Activated naive CD4-positive, alpha-beta T cell treated with anti-CD3 and anti-CD28 coated beads, Interleukin-2, amount 10 ng/mL, durations not matched to agents 7 days and 5 days (primary cell): ENCODE measurements at places on chromosomes 13 and 19.

GRCh38 chr19:28397800-28398199 is 815.2 kb downstream of the UQCRFS1 start:
- H3K4me1 ChIP-seq: peaks cover 6% of the 10 kb centered on the region
- H3K36me3 ChIP-seq: no peaks in the 10 kb centered on the region
- no peaks in the 10 kb centered on the region for H3K27me3 ChIP-seq
- H3K4me3 ChIP-seq: no peak overlapping the region
- no peak overlapping the region for H3K27ac ChIP-seq

DNA sequence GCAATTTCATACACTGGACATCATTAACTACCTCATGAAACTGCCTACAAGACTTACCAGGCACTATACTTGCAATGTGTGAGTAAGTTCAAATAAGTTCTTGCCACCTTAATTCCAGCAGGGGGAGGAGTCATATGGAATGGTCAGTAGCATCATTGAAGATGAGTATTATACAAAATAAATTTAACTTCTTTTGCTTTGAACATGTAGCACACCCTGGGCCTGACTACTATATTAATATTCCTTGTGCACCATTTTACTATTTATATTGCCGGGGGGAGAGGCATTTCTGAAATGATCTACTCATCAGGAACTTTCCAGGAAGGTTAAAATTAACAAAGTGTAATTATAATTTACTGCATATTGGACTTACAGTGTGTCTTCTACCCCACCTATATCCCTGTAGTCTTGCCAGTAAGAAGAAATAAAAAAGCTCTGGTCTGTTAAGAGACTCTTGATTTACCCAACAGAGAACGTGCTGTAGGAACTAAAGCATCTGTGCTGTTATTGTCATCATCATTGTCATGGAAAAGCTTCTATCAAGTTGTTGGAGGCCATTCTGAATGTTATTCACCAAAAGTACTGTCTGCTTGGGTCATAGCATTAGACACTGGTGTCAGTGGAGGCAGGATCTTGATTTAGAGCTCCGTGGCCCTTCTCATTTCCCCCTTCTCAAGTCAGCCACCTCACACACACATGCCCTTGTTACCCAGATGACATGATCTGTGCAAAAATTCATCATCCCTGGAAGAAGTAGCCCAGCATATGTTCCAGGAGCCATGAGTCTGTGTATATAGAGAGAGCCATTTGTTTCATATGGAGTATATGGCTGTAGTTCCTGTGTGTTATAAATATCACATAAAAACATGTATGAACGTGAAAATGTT is 147.1 kb downstream of the MTUS2 start:
- no peaks in the 10 kb centered on the region for H3K4me1 ChIP-seq
- H3K4me3 ChIP-seq: no peak overlapping the region
- H3K27me3 ChIP-seq: no peaks in the 10 kb centered on the region
- H3K36me3 ChIP-seq: no peaks in the 10 kb centered on the region
- DNase-seq: no peak
- H3K27ac ChIP-seq: no peak overlapping the region

- no peak overlapping the region for H3K4me3 ChIP-seq
- no peak overlapping the region for H3K27ac ChIP-seq
- no peaks in the 10 kb centered on the region for H3K36me3 ChIP-seq
- no peaks in the 10 kb centered on the region for H3K4me1 ChIP-seq
- no peak for DNase-seq
These were observed 172.4 kb downstream of the LACC1 start for GRCh38 chr13:44051918-44052675.

- no peak overlapping the region for H3K27ac ChIP-seq
- H3K27me3 ChIP-seq: no peaks in the 10 kb centered on the region
- no peak for DNase-seq
- no peak overlapping the region for H3K4me3 ChIP-seq
- peaks cover 27% of the 10 kb centered on the region for H3K36me3 ChIP-seq
These were observed 27.3 kb upstream of the LDLR start for GRCh38 chr19:11061952-11062351.

GRCh38 chr13:40042991-40043390 is 387.5 kb downstream of the COG6 start:
- no peaks in the 10 kb centered on the region for H3K4me1 ChIP-seq
- H3K27me3 ChIP-seq: peaks cover 26% of the 10 kb centered on the region
- DNase-seq: no peak
- H3K36me3 ChIP-seq: no peaks in the 10 kb centered on the region
- H3K4me3 ChIP-seq: no peak overlapping the region

DNA sequence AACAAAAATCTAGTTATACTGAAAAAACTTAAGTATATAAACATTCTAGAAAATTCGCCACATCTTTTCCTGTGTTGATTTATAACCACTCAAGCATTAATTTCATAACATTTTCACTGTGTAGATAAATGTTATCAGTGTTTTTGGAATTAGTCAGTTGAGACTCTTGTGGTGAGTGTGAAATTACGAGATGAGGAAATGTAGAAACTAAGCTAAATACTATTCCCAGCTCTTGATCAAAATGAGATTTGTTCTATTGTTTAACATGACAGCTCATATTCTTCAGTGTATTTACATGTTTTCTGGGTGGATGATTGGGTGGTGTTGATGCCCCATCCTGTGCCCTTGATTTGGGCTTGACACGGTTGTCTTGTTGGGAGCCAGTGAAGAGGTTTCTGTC is 406.8 kb downstream of the DACH1 start:
- no peaks in the 10 kb centered on the region for H3K4me1 ChIP-seq
- DNase-seq: no peak
- no peaks in the 10 kb centered on the region for H3K36me3 ChIP-seq
- H3K4me3 ChIP-seq: no peak overlapping the region
- H3K27ac ChIP-seq: no peak overlapping the region

DNA sequence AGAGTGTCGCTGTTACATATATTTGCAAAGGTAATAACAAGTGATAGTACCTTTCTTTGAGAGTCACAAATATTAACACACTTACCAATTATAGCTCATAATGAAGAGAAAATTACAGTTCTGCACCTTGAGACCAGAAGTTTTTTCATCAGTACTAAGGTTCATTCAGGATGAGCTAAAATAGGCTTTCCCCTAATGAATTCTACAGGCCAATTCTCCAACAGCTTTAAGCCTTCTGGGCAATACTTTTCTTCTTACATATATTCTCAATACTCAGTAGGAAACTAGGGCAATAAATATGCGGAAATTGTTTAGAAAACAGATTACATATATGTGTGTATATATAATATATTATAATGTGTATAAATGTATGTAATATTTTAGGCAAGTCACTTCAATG is 2672.8 kb upstream of the PCDH20 start:
- H3K27me3 ChIP-seq: no peaks in the 10 kb centered on the region
- no peaks in the 10 kb centered on the region for H3K4me1 ChIP-seq
- no peak overlapping the region for H3K27ac ChIP-seq
- no peak for DNase-seq
- no peak overlapping the region for H3K4me3 ChIP-seq
- no peaks in the 10 kb centered on the region for H3K36me3 ChIP-seq

DNA sequence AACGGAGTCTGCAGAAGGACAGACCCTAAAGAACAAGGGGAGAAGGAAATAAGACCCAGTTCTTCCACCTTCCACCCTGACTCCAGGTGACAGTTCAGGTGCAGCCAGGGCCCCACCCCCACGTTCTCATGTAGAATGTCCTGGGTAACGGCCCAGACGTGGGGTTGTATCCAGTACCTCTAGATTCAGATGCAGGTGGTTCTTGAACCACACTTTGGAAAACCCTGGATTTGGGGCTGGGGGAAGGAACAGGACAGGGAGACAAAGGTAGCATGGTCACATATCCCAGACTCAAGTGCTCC is 2.2 kb downstream of the DMPK start:
- H3K27ac ChIP-seq: no peak overlapping the region
- no peak for DNase-seq
- H3K4me1 ChIP-seq: peaks cover 20% of the 10 kb centered on the region
- peaks cover 3% of the 10 kb centered on the region for H3K36me3 ChIP-seq

- DNase-seq: no peak
- H3K4me1 ChIP-seq: peaks cover 6% of the 10 kb centered on the region
- H3K4me3 ChIP-seq: no peak overlapping the region
- peaks cover 33% of the 10 kb centered on the region for H3K27me3 ChIP-seq
- no peaks in the 10 kb centered on the region for H3K36me3 ChIP-seq
These were observed 264.0 kb downstream of the TBC1D4 start for GRCh38 chr13:75217949-75218348.

GRCh38 chr13:80199585-80200292 is 141.2 kb downstream of the SPRY2 start:
- no peaks in the 10 kb centered on the region for H3K4me1 ChIP-seq
- H3K27ac ChIP-seq: no peak overlapping the region
- H3K27me3 ChIP-seq: no peaks in the 10 kb centered on the region
- H3K36me3 ChIP-seq: no peaks in the 10 kb centered on the region
- H3K4me3 ChIP-seq: no peak overlapping the region
- DNase-seq: no peak

- no peaks in the 10 kb centered on the region for H3K27me3 ChIP-seq
- H3K27ac ChIP-seq: peak overlapping the region; percentile 71
- peaks cover 50% of the 10 kb centered on the region for H3K36me3 ChIP-seq
These were observed 4.9 kb downstream of the AP1M1 start for GRCh38 chr19:16202320-16203255.

DNA sequence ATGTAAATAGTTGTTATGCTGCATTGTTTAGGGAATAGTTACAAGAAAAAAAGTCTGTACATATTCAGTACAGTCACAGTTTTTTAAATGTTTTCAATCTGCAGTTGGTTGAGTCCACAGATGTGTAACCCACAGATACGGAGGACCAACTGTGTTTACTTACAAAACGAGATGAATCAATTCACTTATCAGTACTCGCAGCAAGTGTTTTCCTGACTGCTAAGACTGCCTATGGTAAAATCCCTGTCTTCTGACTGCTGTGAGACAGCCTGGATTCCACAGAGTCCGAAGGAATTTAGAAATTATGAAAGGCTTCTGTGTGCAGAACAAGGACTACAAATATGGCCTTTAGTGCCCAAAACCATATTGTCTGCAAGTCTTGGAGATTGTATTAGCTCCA is 45.7 kb upstream of the C1QTNF9 start:
- peaks cover 61% of the 10 kb centered on the region for H3K36me3 ChIP-seq
- H3K27ac ChIP-seq: peak overlapping the region; percentile 98
- DNase-seq: no peak
- peaks cover 91% of the 10 kb centered on the region for H3K4me1 ChIP-seq

- peaks cover 11% of the 10 kb centered on the region for H3K36me3 ChIP-seq
- no peak for DNase-seq
- H3K4me1 ChIP-seq: no peaks in the 10 kb centered on the region
- no peaks in the 10 kb centered on the region for H3K27me3 ChIP-seq
These were observed 66.9 kb downstream of the MICU2 start for GRCh38 chr13:21537105-21537504.

DNA sequence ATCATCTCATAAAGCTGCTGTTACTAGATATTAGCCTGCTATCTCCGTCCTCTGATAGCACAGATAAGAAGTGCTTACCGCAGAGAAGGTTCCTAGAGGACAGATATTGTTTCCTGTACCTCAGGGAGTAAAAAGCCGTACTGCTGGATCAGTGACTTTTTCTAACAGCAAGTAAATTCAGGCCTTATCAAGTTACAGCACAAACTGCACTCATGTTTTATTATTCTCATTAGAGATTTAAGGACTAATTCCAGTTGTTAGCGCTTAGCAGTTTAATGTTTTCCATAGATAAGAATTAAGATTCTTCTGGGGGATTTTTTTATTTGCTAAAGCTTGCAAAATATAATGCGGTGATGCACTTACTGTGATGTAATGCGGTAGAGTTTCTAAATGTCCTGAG is 119.0 kb upstream of the OBI1 start:
- H3K36me3 ChIP-seq: no peaks in the 10 kb centered on the region
- no peak overlapping the region for H3K4me3 ChIP-seq
- no peak overlapping the region for H3K27ac ChIP-seq
- DNase-seq: no peak

GRCh38 chr13:110520431-110521295 is 40.9 kb downstream of the RAB20 start:
- peaks cover 52% of the 10 kb centered on the region for H3K4me1 ChIP-seq
- no peak for DNase-seq
- no peak overlapping the region for H3K4me3 ChIP-seq
- peaks cover 22% of the 10 kb centered on the region for H3K27me3 ChIP-seq

DNA sequence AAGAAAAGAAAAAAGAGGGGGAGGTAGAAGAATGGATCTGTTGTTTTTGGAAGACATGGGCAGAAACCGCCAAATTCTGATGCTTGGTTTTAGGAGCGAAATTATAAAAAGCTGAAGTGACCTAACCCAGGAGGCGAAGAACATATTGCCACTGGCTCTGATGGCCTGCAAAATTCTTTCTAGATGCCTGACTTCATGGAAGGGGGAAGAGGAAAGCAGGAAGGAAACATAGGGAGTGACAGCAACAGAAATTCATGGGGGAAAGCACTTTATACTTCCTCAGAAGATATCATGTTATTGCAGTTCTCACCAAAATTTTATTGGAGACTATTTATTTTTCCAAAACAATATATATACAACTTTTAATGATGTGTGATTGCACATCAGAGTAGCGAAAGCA is 213.5 kb downstream of the DLEU7 start:
- DNase-seq: no peak
- H3K4me1 ChIP-seq: no peaks in the 10 kb centered on the region
- H3K27ac ChIP-seq: no peak overlapping the region
- H3K4me3 ChIP-seq: no peak overlapping the region
- H3K27me3 ChIP-seq: peaks cover 14% of the 10 kb centered on the region

DNA sequence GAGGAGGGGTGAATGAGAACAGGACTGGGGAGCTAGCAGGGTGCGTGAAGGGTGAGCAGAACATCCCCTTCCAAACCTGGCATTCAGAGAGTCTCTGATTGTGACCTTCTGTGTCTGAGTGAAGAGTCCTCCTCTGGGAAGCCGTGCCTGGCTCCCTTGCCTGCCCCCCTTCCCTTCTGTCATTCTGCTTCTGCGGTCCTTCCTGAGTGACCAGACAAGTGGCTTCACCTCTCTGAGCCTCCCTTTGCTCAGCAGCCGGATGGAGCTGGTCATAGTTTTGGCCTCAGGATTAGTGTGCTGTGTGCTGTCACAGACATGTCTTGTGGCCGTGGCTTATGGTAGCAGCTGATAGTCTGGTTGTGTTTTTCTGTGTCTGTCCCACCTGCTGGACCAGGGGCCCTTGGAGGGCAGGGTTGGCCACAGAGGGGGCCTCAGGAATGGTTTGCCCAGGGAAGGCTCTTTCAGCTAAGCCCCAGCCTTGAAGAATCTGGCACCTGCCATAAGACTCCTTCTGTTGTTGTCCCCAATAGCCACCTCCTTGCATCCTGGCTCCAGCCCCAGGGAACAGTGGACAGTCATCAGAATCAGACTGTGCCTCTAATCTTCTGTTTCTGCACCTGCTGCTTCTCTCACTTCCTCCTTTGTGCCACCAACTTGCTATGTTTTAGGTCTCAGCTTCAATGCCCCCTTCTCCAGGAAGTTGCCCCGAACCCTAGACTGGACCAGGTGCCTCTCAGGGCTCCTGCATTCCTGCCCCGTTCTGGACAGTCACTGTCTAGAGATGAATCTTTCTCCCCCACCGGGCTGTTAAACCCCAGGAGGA is 5.9 kb downstream of the CLPTM1 start:
- no peaks in the 10 kb centered on the region for H3K27me3 ChIP-seq
- DNase-seq: no peak
- H3K36me3 ChIP-seq: peaks cover 19% of the 10 kb centered on the region
- H3K27ac ChIP-seq: no peak overlapping the region
- no peak overlapping the region for H3K4me3 ChIP-seq

- H3K4me1 ChIP-seq: no peaks in the 10 kb centered on the region
- no peak overlapping the region for H3K4me3 ChIP-seq
- no peaks in the 10 kb centered on the region for H3K27me3 ChIP-seq
- H3K27ac ChIP-seq: no peak overlapping the region
- no peak for DNase-seq
- H3K36me3 ChIP-seq: no peaks in the 10 kb centered on the region
These were observed 33.9 kb downstream of the PCDH17 start for GRCh38 chr13:57665481-57665880.

GRCh38 chr19:23393121-23393520 is 2.1 kb downstream of the ZNF91 start:
- H3K27ac ChIP-seq: peak overlapping the region; percentile 98
- peak overlapping the region; percentile 90 for H3K4me3 ChIP-seq
- peaks cover 64% of the 10 kb centered on the region for H3K36me3 ChIP-seq
- DNase-seq: no peak
- no peaks in the 10 kb centered on the region for H3K27me3 ChIP-seq
